Stimulated activated CD8-positive, alpha-beta memory T cell treated with anti-CD3 and anti-CD28 coated beads, Interleukin-4, amount 100 ng/mL, for 48 hours (primary cell): ENCODE measurements at places on chromosomes 2 and 18.

- DNase-seq = no peak
Observed at GRCh38 chr2:219218217-219218731, 484 bp downstream of the ABCB6 start.

GRCh38 chr2:168920504-168921157 lies 19.5 kb downstream of the G6PC2 start:
- DNase-seq = no peak

DNA sequence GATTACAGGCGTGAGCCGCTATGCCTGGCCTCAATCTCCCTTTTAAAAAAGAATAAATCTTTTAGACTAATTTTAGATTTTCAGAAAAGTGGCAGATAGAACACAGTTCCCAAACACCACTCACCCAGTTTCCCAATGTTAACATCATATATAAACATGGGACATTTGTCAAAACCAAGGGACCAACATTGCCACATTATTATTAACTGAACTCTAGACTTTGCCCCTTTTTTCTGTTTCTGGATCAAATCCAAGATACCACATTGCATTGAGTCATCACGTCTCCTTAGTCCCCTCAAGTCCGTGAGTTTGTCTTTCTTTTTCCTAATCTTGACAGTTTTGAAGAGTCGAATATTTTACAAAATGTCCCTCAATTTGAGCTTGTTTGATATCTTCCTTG lies 2.4 kb downstream of the C2orf42 start:
- DNase-seq = no peak

- no peak for DNase-seq
Observed at GRCh38 chr2:10064932-10065772, 15.1 kb downstream of the CYS1 start.

DNA sequence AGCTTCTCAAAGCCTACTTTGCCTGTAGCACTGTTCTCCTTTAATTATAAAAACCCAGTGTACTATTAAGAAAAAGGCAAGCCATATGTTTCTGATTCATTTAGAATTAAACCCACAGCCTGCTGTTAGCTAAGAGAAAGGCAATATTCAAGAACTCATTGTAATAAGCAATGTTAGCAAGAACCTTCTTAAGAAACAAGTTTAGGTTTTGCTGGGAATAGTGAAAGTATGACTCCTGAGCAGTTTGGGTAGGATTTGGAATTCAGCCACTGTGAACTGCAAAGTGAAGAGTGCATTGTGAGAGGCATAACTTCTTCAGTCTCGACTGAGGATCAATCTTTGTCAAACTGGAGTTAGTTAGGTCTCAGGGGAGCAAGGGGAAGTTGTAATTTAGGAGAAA lies 206.5 kb upstream of the NT5C1B start:
- no peak for DNase-seq

GRCh38 chr2:199019898-199020507 lies 437.7 kb downstream of the SATB2 start:
- no peak for DNase-seq
